ENCODE measurements at places on chromosomes 2 and 18. TPM values are rescaled to one million over a fixed set of nuclear protein-coding genes. Genes with fewer than 3 reads are reported as not detected.

LCT gene
- total RNA-seq: not detected

POTEJ gene
- not detected for total RNA-seq

TSHZ1 gene
- 12.3 TPM for total RNA-seq

RNU2-63P gene
- total RNA-seq: not detected

C1GALT1C1L gene
- total RNA-seq: 2.0 TPM

MAP3K19 gene
- total RNA-seq: not detected

EPB41L3 gene
- total RNA-seq: 90.5 TPM

SOS1 gene
- total RNA-seq: 37.0 TPM

HOXD4 gene
- 5.6 TPM for total RNA-seq

ALK gene
- 0.64 TPM for total RNA-seq

BCL2L11 gene
- 67.3 TPM for total RNA-seq

MAPK4 gene
- 0.64 TPM for total RNA-seq

CRYGC gene
- not detected for total RNA-seq

FIGN gene
- total RNA-seq: 5.0 TPM

MAIP1 gene
- 27.4 TPM for total RNA-seq

STARD6 gene
- not detected for total RNA-seq

TPO gene
- 21.0 TPM for total RNA-seq

SERPINB3 gene
- total RNA-seq: not detected

TRIB2 gene
- total RNA-seq: 17.6 TPM

GRCh38 chr2:127074358-127074757 lies 32.6 kb downstream of the BIN1 start:
- DNase-seq: no peak

GRCh38 chr2:95345081-95345562 lies 48.0 kb downstream of the KCNIP3 start:
- peak; percentile 41 for DNase-seq

DNA sequence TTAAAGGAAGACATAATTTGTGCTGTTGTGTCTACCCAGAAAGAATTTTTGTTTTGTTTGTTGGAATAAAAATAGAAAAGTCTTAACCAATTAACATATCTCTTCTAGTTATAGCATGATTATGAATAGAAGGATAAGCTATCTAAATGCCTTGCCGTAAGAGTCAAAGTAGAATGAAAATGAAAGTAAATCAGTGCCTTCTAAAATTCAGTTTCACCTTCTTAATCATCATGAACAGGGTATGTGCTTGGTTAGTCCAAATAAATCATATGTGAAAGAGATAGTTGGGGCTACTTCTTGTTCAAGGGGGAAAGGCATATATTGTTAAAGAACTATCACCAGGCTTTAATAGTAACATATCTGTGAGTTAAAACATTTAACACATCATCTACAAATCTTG lies 91.5 kb downstream of the GULP1 start:
- DNase-seq: no peak

DNA sequence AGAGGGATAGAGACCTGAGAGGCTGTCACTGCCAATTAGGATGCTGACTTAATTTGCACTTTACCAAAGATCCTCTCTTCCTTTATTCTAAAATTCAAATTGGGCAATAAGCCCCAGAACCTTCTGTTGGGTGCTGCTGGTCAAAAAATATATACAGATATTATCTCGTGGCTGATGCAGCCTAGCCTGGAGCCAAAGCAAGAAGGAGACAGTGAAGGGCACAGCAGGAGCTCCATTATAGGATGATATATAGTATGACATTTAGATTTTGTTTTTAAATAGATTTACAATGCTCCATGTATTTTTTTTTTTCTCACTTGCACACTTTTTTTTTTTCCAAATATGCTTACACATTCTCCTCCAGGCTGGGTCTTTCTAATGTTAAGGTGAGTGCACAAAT lies 579.3 kb downstream of the PIK3C3 start:
- DNase-seq: no peak

GRCh38 chr2:67936969-67937368 lies 125.8 kb downstream of the C1D start:
- no peak for DNase-seq

DNA sequence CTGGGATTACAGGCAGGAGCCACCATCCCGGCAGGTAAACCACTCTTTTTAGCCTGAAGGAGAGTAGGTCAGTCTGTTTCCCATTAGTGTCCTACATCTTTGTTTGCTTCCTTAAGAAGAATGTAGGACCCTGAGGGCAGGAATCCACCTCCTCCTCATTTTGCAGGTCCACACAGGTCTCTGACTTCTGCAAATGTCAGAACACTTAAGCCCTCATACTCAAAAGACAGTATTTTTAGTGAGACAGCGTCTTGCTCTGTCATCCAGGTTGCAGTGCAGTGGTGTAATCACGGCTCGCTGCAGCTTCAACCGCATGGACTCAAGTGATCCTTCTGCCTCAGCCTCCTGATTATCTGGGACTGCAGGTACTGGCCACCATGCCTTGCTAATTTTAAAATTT lies 9.3 kb downstream of the PSTPIP2 start:
- no peak for DNase-seq

GRCh38 chr2:107001964-107002696 lies 116.2 kb upstream of the ST6GAL2 start:
- no peak for DNase-seq

DNA sequence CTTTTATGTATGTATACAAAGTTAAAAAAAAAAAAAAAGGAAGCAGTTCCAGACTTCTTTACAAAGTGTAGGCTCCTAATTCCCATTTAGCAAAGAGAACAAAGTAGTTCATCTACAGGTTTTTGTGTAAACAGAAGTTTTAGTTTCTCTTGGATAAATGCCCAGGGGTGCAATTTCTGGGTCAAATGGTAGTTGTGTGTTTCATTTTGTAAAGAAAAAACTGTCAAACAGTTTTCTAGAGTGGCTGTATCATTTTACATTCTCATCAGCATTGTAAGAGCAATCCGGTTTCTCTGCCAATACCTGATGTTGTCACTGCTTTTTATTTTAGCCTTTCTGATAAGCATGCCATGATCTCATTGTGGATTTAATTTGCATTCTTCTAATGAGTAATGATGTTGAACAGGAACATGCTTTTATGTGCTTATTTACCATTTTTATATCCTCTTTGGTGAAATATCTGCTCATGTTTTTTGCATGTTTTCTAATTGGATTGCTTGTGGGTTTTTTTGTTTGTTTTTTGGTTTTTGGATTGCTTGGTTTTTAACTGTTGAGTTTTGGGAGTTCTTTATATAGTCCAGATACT lies 16.6 kb upstream of the PSME4 start:
- no peak for DNase-seq

DNA sequence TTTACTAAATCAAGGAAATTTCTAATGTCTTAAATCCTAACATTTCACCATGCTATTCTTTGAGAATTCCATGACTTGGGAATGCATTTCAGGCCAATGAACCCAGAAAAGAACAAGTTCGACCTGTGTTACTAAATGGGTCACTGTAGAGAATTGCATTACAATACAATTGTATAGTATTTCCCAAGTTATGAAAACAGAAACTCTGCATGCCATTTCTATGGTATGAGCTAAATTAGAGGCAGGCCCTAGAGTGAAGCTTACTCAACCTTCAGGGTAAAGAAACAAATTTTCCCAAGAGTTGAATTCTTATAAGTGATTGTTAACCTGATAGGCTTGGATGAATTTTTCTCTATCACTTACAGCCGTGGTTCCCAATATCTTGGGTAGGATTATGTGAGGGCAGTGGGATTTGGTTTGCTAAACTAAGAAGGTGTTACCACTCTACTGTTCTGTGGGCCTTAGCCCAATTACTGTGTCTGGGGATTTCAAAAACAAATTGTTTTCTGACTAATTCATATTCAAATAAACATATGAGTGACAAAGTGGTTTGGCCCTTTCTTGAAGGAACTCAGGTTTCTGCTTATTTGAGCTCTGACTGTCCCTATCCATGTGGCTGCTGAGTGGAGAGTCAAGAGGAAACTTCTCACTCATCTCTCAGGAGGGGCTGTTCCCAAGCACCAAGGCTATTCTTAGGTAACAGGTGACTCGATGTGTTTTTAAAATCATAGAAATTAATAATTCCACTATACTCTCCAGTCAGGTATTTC lies 11.2 kb upstream of the SERPINB7 start:
- no peak for DNase-seq

- no peak for DNase-seq
Observed at GRCh38 chr2:182014284-182014683, 28.6 kb downstream of the PPP1R1C start.

- no peak for DNase-seq
Observed at GRCh38 chr2:68722712-68723111, 11.9 kb upstream of the ARHGAP25 start.

DNA sequence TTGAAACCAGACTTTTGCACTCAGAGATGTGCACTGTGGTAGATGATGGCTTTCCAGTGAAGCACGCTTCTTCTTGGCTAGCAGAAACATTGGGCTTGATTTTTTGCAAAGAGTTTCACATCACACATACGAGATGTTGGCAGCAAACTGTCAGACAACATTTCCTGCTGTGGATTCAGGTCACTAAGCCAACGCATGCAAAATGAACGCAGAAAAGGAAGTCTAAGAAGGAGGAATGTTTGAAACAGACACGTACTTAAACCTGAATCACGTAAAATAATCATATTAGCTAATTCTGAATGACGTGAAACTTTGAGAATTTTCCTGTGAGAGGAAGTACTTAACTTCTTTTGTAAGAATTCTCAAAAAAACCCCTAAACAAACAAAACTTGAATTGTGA lies 88.1 kb downstream of the EPB41L3 start:
- no peak for DNase-seq

GRCh38 chr2:142131010-142131669 lies at the start of gene LRP1B:
Gene LRP1B (minus strand): TSS chr2:142131016. CDS start chr2:142130729, 287 bp downstream.
- DNase-seq: no peak

DNA sequence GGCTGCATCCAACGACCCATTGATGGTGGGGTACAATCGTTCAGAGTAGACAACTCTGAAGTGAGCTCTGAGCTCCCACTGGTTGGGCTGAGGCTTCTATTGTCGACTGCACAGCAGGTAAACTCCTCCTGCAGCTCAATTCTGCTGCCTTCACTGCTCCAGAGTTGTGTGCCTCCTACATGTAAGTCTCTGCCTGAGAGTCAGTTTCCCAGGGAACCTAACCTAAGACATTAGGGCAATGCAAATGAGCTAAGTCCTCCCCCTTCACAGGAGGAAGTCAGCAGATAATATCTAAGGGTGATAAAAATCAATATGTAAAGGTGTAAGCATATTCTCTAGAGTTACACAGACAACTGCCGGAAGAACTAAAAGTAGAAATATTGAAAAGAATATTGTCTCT lies 22.5 kb upstream of the ACYP2 start:
- DNase-seq: no peak

- no peak for DNase-seq
Observed at GRCh38 chr2:108616751-108617161, 82.5 kb downstream of the LIMS1 start.

DNA sequence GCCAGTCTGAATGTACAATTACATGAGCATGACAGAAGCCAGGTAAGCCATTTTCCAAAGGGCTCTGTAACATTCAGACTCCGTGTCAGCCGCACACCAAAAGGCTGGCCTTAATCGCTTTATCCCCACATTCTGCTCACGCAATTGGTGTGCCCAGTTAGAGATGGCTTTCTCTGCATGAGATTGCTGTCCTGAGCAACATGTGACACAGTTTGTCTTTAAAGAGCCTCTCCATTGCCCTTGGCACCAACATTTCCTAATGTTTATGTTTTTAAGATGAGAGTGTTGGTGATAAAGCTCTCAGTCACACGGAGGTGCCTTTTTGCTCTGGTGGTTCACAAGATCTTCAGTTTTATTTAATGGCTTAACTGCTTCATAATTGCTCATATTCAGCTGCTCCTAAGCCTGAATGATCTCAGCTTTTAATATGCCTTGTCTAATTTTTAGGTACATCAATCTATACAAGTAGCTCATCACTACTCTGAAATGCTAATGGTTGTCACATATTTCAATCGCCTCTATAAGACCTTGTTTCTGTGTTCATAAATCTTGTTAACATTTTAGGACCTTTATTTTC lies 164.8 kb upstream of the ACVR2A start:
- no peak for DNase-seq

DNA sequence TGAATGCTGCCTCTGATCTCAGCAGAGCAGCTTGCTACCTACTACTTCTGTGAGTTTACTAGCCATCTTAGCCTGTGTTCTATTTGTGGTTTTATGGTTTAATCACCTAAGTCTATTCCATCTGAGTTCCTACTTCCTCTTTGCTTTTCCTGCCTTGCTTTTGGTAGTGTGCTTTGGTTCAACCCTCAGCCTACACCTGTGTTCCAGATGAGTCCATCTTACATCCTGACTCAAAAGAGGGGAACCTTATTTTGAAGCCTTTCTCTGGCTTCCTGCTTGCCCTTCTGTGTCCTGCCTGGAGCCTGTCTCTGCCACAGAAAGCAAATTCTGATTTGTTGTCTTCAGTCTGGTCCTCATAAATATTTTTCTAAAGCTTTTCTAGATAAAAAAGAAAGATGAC lies 530.3 kb upstream of the MEX3C start:
- no peak for DNase-seq

GRCh38 chr18:7618891-7619442 lies 51.9 kb downstream of the PTPRM start:
- DNase-seq: no peak

- no peak for DNase-seq
Observed at GRCh38 chr2:16548036-16548435, 117.6 kb downstream of the CYRIA start.

DNA sequence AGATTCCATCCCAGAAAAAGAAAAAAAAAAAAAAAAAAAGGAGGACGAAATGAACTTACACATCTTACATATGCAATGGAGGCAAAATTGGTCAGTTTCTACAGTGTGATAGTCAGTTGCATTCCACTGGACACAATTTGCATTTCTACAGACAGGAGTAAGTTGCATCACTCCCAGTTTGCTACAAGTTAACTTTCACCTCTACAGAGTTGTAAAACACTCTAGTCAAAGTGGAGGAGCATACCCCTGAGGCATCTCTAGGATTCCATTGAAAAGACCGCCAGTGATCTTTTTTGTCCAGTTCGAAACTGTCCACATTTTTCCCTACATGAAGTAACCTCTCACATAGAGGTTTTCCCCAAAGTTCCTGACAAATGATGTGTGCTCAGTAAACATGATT lies 202.8 kb downstream of the VAPA start:
- no peak for DNase-seq

- no peak for DNase-seq
Observed at GRCh38 chr2:71003966-71004755, 9.5 kb upstream of the TEX261 start.

GRCh38 chr18:48824231-48824970 lies 126.4 kb downstream of the SMAD7 start:
- DNase-seq: no peak
